Germinal center (tissue), 1 donor: ENCODE measurements at places on chromosomes 16 and 17.
A peak's percentile ranks its signal among the peaks of the same experiment; 100 is the strongest.

DNA sequence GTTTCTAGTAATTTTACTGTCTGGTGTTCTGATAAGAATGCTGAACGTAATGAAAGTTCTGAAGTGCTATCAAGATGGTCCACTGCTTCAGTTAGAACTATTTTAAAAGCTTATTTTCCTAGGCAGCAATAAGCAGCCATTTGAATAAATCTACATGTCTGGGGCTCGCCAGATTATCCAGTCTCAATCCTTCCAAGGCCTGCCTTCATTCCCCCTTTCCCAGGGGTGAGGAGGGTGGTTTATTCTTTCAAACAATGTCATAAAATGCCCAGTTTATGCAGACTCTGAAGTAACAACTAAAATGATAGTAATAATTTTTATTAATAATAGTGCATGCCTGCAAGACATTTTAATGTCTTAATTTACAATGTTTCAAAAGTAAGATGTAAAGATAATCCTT lies 2.4 kb downstream of the CDH11 start:
- DNase-seq = no peak

DNA sequence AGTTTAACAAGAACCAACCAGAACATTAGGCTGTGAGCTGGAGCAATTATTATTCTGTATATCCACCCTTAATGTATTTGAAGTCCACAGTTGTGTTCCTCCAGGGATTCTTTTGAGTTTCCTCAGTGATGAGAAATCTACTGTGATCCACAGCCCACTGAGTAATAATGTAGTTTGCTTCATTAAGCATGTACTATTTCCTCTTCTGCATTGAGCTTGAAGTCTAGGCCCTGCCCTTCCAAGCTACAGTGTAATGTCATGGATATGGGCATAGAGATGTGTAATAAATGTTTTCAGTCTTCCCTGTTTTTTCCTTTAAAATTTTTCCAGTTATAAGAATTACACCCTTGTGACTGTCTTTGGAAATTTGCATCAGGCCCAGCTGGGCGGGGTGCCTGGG lies 36.4 kb upstream of the SLC12A3 start:
- no peak for DNase-seq

GRCh38 chr16:84144209-84144858 lies 643 bp downstream of the HSDL1 start:
- DNase-seq = peak; percentile 61

GRCh38 chr16:27204312-27204915 lies 1.1 kb downstream of the KDM8 start:
- no peak for DNase-seq

DNA sequence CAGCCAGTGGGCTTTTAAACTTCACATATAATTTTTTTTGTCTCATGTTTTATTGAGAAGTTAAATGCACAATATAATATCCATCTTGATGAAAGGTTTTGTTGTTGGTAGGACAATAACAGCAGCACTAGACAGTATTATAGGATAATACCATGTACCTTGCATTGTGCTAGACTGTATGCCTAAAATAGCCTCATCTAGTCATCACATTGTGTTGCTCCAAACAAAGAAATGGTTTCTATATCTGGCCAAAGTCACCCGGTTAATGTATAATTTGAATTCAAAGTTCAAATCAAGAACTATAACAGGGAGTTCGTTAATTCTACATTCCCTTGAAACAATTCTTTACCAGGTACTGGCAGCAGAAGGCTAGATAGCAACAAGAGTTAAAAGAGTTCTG lies 104.9 kb downstream of the KCNJ2 start:
- no peak for DNase-seq

- no peak for DNase-seq
Observed at GRCh38 chr17:79220201-79220712, 145.6 kb downstream of the ENGASE start.

DNA sequence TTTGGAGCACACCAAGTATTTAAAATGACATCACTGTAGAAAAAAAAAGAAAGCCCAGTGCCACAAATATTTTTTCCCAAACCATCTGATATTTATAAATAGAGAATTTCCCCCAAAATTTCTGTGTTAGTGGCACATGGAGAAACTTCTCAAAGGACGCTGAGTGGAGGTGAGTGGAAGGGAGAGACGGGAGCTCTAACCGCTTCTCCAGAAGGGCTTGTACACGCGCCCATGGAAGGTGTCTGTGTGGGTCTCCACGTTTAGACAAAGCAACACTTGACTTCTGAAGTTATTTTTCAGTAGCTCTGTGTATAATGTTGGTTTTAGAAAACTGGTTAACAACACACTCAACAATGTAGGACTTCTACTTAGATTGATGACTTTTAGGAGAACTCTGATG lies 1.0 kb downstream of the MYOCD start:
- DNase-seq = no peak

DNA sequence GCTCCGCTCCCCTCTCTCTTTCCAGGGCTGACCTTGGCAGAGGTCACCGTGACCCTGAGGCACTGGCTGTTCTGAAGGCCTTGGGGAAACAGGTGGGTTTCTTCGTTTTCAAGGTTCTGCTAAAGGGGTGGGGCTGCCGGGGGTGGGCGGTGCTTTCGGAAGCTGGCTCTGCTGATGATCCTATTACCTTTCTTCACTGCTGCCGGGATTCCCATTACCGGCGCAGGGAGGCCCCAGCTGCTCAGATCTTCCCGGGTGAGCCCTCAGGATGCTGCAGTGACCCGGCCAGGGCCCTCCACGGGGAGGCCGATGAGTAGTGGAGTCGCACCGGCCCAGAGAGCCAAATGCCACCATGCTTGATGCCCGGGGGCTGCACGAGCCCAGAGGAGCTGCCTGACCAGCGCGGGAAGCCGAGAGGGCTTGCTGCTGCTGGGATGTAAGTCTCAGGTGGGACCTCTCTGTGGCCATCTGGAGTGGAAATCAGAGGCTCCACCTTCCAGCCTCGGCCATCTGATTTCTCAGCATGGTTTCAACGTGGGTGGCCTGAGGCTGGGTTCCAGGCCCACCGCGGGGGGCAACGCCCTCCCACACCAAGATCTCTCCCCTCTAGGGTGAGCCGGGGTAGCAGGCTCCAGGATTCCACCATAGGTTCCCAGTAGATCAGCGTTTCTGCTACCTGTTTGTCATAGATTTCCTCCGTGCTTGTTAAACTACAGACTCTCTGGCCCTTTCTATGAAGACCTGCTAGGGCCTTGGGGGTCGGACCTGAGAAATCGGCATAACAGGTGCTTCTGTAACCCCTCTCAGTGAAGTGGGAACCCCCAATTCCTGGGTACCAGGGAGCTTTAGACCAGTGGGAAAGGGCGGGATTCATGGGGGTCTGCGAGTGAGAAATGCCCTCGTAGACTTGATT lies 21.6 kb upstream of the ADCY7 start:
- no peak for DNase-seq

DNA sequence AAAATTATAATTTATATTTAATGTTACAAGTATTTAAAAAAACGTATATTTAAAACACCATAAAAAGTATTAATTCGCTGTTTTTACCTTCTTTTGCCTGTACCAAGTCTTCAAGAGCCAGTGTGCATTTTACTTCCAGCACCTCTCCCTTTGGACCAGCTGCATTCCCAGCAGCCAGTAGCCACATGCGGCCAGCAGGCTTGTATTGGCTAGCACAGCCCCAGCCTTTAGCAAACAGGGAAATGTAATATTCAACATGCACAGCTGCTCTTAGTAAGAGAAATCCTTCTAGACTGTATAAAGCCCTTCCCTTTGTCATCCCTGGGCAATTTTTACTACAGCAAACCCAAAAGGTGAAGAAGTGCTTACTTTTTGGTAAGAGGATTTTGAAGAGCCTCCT lies 6.6 kb downstream of the DHODH start:
- no peak for DNase-seq

GRCh38 chr16:1650131-1650530 lies 27.9 kb upstream of the JPT2 start:
- no peak for DNase-seq

DNA sequence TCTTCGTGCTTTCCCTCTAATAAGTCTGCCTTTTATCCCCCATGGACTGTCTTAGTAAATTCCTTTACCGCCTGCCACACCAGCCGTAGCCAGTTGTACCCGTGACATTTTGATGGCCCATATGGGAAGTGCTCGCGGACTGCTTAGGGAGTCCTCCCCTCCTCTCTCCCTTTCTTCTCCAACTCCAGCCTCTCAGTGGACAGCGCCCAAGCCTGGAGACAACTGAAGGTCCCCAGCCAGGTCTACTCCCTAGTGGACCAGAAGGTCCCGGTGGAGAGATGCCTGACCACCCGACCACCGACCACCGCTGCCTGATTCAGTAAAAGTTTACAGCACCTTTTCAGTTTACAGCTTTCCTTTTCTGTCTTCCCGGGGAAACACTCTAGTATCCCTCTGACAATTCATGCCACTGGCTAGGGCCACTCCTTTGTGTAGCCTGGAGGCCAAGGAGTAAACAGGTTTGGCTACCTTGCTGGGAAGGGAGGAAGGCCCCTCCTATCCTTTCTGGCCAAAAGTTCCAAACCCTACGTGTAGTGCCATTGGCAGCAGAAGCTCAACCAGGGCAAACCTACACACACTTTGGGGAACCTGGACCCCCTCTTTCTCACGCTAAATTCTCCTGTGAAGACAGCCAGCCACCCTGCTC lies 18.0 kb downstream of the CTRB2 start:
- DNase-seq = no peak

DNA sequence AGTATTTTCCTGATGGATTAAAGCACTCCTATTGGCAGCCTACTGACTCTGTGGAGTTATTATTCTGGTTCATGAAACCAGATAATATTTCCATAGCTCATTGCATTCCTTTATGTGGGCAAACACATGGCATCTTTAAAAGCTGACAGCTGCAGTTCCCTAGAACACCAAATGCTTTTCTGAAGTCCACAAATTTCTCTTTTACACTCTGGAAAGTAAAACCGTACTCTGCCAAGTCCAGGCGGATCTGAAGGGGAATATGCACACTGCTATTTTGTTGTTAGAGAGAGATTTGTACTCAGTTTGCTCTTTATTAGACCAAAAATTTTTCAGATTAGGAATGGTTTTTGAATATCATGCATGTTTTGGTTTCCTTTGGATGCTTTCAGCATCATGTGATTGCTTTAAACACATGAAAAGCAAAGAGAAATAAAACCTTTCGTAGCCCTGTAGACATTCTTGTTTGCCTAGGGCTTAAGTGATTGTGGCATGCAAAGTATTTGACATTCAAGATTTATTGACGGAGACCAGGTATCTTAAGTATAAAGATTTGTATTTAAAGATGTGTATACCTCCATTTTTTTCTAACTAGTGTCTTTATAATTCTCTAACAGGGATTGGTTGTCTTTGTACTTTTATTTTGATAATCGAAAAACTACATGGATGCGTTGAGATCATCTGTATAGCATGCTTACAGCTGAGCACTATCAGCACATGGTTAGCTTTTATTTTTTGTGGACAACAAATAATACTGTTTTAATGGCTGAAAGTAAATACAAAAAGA lies 19.5 kb downstream of the SEC14L1 start:
- no peak for DNase-seq

- no peak for DNase-seq
Observed at GRCh38 chr16:81879625-81880024, 100.5 kb downstream of the PLCG2 start.
